ENCODE measurements at places on chromosomes 7 and 10.

GRCh38 chr10:70956029-70956759 lies 67.8 kb upstream of the PCBD1 start:
- peak; percentile 56 for DNase-seq

DNA sequence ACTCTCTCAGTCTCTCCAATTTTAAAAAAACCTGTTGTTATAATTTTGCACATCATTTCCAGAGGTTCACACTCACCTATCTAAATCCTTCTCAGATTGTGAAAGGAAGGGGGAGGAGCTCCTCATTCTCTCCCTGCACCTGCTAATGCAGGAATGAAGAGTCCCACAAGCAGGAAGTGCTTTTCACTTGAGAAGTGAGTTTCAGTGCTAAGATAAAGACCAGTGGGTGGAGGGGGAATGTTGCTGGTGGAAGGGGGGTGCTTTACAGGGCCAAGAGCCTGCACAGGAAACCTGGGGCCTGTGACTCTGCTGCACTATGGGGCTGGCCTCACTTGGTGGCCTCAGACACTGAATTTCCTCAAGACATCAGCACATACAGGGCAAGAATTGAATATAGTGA lies 176.4 kb downstream of the PTPN20 start:
- DNase-seq, result no peak

DNA sequence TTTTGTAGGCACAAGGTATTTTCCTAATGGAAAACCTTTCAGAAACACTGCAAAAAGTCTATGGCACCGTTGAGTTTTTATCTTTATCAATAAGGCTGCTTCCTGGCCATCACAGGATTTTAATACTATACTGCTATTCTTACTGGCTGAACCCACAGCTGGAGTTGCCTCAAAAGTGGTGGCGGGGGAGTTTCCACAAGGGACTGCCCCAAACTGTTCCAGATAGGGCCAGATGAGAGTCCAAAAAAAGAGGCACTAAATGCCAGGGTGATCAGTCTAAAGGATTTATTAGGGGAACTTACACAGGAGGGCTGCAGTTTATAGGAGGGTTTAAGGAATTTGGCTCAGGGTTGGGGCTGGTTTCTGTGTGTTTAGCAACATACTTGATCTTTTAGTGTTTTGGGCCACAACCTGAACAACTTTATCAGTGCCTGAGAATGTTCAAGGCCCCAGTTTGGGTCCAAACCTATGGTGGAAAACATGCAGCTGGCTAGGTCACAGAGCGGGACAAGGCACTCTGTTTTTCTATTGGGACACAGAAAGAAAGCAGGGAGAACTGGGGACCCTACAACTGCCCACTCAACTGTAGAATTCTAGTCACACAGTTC lies 41.4 kb downstream of the STAM start:
- no peak for DNase-seq

- DNase-seq, result no peak
Observed at GRCh38 chr7:80591654-80592053, 46.8 kb upstream of the CD36 start.

GRCh38 chr7:157840914-157841772 lies 504.3 kb downstream of the DNAJB6 start:
- peak; percentile 51 for DNase-seq
